ENCODE measurements at places on chromosomes 4 and X.
A peak's percentile ranks its signal among the peaks of the same experiment; 100 is the strongest.

- DNase-seq = no peak
Observed at GRCh38 chr4:166324321-166324720, 451.3 kb downstream of the TLL1 start.

DNA sequence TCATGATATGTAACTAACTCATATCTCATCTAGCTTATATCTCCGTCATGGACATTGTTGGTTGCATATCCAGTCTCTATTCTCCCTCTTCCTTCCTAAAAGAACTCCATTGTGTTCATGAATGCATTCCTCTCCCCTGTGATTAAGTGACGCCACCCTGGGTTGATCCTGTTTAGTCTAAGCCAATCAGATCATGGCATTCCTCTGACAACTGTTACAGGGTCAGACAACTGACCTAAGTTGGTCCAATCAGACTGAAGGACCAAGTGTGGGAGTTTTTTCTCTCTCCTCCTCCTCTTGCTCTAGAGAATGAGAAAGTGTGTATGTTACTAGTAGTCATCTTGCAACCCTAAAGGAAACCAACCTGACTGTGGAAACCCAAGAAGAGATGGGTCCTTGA lies 3.6 kb downstream of the APOO start:
- no peak for DNase-seq

DNA sequence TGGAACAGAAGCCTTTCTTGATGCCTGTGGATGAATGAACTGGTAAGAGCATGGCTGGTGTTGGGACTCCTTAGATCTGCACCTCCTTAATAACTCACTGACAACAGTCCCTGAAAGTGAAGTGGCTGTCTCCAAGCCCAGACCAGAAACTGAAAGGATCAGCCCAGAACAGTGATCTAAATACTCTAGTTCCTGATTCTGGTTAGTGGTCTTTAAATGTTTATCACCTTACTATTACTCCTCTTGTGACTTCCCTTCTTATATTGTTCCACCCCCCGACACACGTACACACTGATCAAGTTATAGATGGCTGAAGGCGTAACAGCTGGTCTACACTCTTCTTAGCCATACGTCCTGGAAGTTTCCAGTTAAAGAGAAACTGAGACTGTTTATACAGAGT lies 33.8 kb upstream of the ARMCX2 start:
- DNase-seq = no peak

DNA sequence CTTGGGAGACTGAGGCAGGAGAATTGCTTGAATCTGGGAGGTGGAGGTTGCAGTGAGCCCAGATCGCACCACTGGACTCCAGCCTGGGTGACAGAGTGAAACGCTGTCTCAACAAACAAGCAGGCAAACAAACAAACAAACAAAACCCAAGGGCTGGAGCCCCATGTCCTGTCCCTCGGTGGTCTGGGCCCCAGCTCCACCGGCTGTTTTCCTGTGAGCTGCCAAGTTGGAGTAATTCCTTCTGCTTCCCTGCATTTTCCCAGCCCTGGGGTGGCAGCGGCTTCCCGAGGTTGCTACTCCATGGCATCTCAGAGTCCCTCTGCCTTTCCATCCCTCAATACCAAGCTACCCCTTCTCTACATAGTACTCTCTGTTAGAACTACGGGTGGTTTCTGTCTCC lies 43.2 kb downstream of the RGS12 start:
- no peak for DNase-seq

DNA sequence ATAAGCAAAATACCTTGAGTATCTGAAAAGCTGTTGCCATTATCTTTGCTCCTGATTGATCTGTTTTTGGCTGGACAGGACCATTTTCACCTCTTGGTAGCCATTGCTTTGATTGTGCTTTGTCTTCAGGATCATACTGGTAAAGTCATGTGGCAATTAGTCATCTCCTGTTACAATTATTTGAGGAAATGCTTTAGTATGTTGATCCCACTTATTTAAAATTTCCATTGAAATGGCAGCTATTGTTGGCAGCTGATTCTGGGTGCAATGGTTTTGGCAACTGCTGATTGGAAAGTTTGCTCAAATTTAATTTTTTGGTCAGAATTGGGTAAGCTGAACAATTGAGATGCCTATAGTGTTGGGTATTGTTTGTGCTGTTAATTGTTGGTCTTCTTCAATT lies 238.3 kb upstream of the TLL1 start:
- DNase-seq = no peak

- DNase-seq = no peak
Observed at GRCh38 chrX:8988446-8988845, 45.5 kb downstream of the FAM9B start.

DNA sequence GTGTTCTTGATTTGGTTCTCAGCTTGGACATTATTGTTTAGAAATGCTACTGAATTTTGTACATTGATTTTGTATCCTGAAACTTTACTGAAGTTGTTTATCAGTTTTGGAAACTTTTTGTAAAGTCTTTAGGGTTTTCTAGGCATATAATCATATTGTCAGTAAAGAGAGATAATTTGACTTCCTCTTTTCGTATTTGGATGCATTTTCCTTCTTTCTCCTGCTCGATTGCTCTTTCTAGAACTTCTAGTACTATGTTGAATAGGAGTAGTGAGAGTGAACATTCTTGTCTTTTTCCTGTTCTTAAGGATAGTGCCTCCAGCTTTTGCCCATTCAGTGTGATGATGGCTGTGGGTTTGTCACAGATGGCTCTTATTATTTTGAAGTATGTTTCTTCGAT lies 24.1 kb downstream of the TMPRSS11A start:
- DNase-seq = no peak

GRCh38 chr4:88629826-88630225 lies 37.5 kb downstream of the HERC3 start:
- DNase-seq = no peak

- no peak for DNase-seq
Observed at GRCh38 chr4:147418226-147418625, 62.7 kb upstream of the EDNRA start.

GRCh38 chrX:72495046-72495445 lies 77.6 kb downstream of the HDAC8 start:
- DNase-seq = no peak

GRCh38 chr4:3243136-3243780 lies 5.7 kb upstream of the MSANTD1 start:
- no peak for DNase-seq

GRCh38 chr4:88591787-88592599 lies at the start of gene HERC3:
Gene HERC3 (plus strand): TSS chr4:88592480. CDS start chr4:88605824, 13,344 bp downstream.
- peak; percentile 89 for DNase-seq

DNA sequence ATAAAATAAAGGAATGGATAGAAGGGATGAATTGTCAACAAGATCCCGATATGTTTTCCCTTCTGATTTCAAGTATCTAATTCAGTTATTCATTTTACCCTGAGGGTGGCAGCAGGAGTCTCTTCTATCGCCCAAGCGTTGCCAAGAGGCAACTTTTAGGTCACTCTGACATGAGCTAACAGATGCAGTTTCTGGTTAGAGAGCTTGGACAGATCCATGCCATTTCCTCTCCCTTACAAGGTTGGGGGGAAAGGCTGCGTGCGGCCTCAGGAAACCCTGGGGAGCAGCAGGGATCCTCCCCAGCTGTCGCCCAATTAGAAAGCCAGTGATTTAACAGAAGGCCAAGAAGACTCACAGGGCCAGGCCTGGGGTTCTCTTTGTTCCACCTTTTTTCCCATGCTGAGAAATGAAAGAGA lies 35.3 kb upstream of the WAS start:
- no peak for DNase-seq

- no peak for DNase-seq
Observed at GRCh38 chrX:9534686-9535085, 69.8 kb downstream of the TBL1X start.

DNA sequence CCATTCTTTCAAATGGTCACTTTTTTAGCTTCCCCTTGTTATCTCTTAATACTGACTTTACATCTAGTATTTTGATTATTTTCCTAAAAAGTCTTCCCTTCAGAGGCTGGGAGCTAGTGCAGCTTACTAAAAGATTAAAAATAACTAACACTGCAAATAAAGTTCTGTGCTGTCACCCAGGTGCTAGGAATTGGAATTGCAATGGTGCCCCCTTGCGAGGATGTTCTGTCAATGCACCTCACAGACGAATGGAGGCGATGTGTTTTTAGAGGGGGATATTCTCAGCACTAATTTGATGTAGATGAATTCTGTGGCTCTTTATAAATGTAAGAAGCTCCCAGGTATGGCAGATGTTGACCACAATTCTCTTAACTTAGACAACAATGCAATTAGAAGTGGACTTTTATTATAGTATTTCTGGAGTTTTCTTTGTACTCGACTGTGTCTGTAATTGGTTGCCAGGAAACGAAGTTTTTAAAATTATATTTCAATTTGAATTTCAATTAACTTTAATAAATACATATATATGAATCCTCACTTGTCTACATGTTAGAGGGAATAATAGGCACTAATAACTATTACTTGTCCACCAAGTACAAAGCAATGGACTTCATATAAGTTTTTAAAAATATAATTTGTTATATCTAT lies 22.0 kb upstream of the SMIM31 start:
- DNase-seq = peak; percentile 26

- no peak for DNase-seq
Observed at GRCh38 chr4:173526724-173527102, 3.3 kb downstream of the HAND2 start.

DNA sequence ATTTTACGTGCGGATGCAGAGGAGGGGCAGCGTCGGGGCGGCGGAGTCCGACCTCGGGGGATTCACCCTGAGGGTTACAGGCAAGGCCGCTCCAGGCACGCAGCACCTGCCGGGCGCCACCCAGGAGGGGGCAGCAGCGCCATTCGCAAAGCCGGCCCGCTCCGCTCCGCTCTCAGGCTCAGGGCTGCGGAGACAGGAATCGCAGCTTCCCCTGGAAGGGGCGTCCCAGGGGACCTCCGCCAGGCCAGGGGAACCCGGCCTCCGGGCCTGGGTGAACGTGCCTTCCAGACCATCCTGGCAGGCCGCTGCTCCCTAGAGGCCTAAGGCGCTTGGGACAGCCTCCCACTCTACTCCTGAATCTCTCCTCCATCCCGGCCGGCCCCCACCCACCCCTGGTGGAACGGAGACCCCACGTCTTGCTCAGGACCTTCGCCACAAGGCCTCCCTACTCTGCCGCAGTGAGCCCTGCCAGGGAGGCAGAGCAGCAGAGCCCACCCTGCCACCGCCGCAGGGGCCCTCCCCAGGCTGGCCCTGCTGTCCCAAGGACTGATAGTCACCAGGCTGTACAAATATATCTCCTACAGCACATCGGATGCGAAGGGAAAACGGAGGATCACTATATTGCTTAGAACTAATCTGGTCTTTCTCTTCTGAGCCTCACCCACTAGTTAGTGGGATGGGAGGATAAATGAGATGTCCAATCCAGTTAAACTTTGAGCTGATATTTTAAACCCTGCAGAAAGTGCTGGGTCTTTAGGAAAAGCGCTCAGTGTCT lies 115.0 kb downstream of the SMIM20 start:
- DNase-seq = peak; percentile 78

DNA sequence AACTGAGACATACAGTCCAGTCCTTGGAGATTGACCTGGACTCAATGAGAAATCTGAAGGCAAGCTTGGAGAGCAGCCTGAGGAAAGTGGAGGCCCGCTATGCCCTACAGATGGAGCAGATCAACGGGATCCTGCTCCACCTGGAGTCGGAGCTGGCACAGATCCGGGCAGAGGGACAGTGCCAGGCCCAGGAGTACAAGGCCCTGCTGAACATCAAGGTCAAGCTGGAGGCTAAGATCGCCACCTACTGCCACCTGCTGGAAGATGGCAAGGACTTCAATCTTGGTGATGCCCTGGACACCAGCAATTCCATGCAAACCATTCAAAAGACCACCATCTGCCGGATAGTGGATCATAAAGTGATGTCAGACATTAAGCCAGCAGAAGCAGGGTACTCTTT lies 20.4 kb upstream of the FRMPD3 start:
- peak; percentile 73 for DNase-seq

- no peak for DNase-seq
Observed at GRCh38 chr4:3477750-3478430, 14.8 kb downstream of the DOK7 start.

GRCh38 chr4:184688447-184688846 lies 38.9 kb downstream of the PRIMPOL start:
- no peak for DNase-seq

DNA sequence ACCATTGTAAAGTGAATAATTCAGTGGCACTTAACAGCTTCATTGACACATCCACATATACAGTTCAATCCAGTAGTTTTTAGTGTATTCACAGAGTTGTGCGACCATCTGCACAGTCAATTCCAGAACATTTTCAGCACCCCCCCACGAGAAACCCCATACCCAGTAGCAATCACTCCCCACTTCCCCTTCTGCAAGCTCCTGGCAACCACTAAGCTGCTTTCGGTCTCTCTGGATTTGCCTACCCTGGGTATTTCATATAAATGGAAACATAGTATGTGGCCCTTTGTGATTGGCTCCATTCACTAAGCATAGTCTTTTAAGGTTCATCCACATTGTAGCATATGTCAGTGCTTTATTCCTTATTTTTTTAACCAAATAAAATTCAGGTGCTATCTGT lies 10.0 kb downstream of the MSL3 start:
- DNase-seq = no peak

- DNase-seq = no peak
Observed at GRCh38 chr4:77126809-77127208, 30.2 kb upstream of the CCNG2 start.

GRCh38 chr4:1572010-1572385 lies 112.1 kb downstream of the FAM53A start:
- no peak for DNase-seq

DNA sequence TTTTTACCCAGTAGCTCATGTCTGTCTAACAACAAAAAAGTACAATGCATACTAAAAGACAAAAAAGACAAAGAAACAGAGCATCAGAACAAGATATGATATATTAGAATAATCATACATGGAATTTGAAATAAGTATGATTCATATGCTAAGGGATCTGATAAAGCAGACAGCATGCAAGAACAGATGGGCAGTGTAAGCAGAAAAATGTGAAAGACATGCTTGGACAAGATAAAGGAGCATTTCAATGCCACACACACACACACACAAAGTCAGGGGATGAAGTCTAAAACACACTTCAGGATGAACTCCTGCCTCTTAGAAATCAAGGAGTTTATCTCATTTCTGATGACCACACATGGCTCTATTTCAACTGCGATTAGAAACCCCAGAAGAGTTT lies 649.6 kb upstream of the NDST4 start:
- no peak for DNase-seq

GRCh38 chr4:79561751-79562150 lies 153.7 kb upstream of the GK2 start:
- no peak for DNase-seq

- DNase-seq = no peak
Observed at GRCh38 chr4:150960818-150961217, 54.3 kb downstream of the LRBA start.

DNA sequence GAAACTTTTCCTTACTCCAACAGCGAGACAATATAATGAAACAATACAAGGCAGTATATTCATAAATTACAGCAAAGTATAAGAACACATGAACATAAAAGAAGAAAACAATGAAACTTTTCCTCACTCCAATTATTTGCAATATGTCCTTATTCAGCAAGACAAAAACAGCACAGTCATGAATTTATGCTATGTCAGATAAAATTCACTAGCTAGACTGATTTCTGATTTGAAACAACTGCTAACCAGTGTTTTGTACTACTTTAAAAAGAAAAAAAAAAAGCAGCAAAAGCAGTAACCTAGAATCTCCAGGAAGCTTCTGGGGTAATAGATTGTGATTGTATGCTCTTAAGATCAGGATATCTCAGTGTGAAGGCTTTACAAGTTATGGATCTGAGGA lies 45.2 kb upstream of the UNC5C start:
- DNase-seq = no peak
